A549 treated with Mapracorat at 1 μM for 4 hours (cell line): ENCODE measurements at places on chromosomes 4 and X. TPM values are rescaled to one million over a fixed set of nuclear protein-coding genes. Genes with fewer than 3 reads are reported as not detected.

The CTAG1B gene
- not detected in 5 replicates for total RNA-seq

The PUDP gene
- 22.9 to 25.0 TPM (median 23.6 TPM) in 5 replicates for total RNA-seq

The GABRG1 gene
- not detected in 5 replicates for total RNA-seq

The DCLK2 gene
- total RNA-seq: 8.8 to 10.4 TPM (median 9.7 TPM) in 5 replicates

The SPIN2A gene
- total RNA-seq: 0.08 to 0.24 TPM (median 0.19 TPM) in 5 replicates

The ERAS gene
- not detected in 5 replicates for total RNA-seq

The RP2 gene
- total RNA-seq: 7.5 to 11.4 TPM (median 10.6 TPM) in 5 replicates

The SYN1 gene
- total RNA-seq: 0.15 to 0.36 TPM (median 0.22 TPM) in 5 replicates

The TMSB15A gene
- 0.60 to 1.2 TPM (median 0.89 TPM) in 5 replicates for total RNA-seq

The GLRA3 gene
- not detected in 5 replicates for total RNA-seq
